NB4 (cell line): ENCODE measurements at places on chromosomes 7 and 10.

DNA sequence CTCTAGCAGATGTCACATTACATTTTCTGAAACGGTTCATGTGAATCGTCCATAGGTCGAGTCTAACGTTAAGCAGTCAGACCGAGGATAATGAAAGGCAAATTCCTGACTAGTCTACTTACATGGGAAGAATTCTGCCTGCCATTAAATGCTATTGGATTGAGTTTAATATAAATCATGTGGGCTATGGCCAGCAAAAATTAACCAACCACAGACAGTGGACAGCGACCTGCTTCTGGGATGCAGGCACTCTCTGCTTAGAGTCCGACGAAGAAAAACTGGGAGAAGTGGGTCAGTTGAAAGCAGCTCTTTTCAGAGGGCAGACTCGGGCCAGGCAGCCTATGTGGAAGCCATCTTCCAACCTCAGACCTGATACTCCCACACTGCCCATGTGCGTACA, 16.6 kb downstream of the PIP4K2A start:
- no peak for DNase-seq

DNA sequence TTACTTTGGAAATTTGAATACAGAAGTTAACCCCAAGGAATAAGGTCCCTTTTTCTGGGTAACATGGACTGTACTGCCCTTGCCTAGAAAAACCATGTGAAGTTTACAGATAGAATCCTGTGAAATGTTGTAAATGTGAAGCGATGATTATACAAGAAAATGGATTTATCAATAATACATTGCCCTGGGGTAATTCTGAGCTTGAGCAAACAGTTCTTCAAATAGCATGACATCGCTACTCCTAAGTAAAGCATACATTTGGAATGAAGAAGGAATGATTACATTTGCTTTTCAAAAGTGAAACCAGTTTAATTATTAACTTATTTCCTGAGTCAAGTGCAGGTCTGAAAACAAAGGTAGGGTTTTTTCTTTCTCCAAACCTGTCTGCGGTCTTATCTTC, 43.3 kb upstream of the FZD8 start:
- DNase-seq, result no peak

- DNase-seq, result no peak
Measured at GRCh38 chr10:104076743-104077160, 8.9 kb downstream of the COL17A1 start.

- DNase-seq, result no peak
Measured at GRCh38 chr10:63585041-63585440, 63.8 kb downstream of the REEP3 start.

GRCh38 chr10:83276971-83277370, 862.3 kb upstream of the GHITM start:
- no peak for DNase-seq

DNA sequence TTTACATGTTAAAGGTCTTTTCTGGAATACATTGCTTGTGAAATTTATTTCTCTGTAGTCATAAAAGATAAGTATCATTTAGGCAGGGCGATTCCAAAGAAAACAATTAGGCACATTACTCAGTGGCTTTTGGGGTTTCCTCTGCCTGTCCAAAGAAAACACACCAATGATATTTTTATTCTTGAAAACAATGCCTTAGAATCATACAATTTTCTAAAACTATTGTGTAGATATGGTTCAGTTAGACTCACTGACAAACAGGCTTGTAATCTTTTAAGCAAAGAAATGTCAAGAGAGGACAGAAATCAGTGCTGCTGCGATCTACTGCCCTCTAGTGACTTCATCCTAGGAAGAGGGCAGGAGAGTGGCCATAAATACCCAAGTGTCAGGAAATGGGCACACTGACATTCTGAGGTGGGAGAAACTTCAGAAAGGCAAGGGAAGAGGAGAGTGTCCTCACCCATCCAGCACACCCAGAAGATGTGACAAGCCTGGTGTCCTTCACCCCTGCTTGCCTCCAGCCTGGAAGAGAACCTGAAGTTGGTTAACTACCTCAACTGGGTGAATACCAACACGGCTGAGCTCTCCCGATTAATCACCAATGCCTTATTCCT, 120.5 kb downstream of the GALNT11 start:
- DNase-seq, result peak; percentile 58

GRCh38 chr7:7972128-7972527, 3.5 kb downstream of the GLCCI1 start:
- peak; percentile 20 for DNase-seq

GRCh38 chr10:95221124-95221523, 27.1 kb downstream of the ACSM6 start:
- DNase-seq, result no peak

DNA sequence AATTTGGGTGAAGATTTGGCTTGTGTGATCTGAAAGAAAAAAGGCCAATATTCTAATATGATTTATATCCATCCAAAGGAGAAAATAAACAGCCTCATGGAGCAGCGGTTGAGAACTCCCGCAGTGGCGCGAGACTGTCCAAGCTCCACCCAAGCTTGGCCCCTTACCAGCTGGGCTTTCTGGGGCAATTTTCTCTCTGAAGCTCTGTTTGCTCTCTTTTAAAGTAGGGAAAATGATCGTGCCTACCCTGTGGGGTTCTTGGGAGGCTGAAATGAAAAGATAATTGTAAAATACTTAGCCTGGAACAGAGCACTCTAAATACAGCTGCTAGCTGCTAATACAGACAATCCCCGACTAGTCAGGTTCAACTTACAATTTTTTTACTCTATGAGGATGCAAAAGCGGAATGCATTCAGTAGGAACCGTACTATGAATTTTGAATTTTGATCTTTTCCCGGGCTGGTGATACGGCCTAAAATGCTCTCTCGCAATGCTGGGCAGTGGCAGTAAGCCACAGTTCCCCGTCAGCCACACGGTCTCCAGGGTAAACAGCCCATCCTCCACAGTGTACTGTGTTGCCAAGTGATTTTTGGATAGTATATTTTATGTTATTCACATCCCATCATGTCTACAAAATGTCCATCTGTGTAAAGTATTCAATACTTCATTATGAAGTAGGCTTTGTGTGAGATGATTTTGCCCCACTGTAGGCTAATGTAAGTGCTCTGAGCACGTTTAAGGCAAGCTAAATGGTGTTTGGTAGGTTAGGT, 137.7 kb downstream of the CHN2 start:
- no peak for DNase-seq

DNA sequence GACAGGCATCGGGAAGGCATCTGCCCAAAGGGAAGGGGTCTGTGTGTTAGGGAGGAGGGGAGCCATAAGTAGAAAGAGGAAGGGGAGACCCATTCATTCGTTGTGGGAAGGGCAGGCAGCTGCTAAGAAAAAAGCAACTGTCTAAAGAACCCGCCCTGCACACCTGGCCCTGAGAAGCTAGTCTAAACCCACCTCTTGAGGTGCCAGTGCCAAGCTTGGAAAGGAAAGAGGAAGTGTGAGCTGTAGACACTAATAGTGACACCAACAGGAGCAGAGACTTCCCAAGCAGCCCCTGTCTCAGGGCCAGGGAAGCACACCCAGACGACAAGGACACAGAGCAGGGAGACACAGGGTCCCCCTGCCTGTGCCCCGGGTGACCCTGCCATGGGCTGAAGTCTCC, 40.8 kb upstream of the PRSS58 start:
- DNase-seq, result peak; percentile 18

GRCh38 chr7:48242846-48243245, 71.6 kb downstream of the ABCA13 start:
- no peak for DNase-seq

DNA sequence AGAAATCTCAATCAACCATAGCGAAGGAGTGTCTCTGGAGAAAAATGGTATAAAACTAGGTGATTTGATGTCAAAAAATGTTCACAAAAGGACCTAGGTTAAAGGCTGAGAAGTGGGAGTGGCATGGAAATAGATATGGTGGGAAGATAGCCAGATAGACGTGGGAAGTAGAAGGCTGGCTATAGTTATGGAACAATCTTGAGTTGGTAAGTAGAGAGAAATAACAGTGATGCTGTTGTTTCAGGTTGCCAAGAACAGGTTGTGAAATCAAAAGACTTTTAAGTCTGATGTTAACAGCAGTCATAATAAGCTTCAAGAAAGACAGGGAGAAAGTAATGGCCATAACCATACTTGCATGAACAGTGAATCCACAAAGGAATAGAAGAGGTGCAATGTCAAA, 106.1 kb upstream of the RSU1 start:
- DNase-seq, result no peak

DNA sequence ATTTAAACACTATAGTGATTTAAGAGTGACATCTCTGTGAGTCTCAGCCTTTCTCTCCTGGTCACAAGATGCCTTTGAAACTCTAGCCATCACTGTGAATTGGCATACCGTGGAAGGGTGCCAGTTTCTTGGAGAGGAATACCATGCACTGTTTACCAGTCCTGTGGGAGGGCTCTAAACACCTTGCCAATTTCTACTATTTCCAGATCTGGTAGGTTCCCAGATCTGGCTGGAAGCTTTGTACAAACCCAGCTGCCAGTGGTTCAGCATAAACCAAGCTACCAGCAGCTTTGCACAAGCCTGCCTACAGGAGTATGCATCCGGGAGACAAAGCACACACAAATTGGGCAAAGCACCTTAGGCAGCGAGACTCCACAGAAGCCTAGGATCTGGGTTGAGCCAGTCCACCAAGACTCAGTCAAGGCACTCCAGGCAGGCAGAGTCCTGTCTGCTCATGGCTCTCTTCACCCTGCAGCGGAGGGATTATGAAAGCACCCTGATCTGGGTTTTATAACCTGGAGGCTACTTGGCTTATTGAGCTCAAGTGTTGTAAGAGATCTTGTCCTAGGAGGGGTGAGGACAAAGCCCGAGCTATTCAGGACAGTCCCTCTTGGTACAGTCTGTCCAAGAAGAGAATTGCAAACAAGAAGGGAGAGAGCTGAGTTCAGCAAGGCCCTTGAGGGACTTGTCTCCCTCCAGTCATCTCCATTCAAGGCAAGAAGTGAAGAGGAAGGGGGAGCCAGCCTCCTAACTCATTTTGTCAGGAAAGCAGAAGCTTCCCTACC, 23.6 kb downstream of the MCM10 start:
- DNase-seq, result no peak

GRCh38 chr10:95504246-95504691, 56.9 kb downstream of the SORBS1 start:
- no peak for DNase-seq

DNA sequence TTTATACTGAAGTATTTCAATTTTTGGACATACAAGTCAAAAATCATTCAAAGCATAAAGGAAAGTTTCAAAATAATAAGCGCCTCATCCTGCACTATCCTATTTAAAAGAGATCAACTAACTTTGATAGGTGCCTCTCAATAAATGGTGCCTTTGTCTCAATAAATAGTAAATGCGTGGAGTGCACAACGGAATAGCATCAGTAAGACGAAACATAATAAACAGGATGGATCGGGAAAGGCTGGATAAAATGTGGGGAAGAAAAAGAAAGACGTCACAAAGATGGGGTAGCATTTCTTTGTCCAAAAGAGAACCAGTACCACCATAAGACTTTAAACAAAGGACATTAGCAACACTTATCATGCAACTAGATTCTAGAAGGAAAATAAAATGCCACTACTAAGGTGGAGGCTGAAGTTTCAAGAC, 571 bp upstream of the PRKAR2B start:
- DNase-seq, result no peak

DNA sequence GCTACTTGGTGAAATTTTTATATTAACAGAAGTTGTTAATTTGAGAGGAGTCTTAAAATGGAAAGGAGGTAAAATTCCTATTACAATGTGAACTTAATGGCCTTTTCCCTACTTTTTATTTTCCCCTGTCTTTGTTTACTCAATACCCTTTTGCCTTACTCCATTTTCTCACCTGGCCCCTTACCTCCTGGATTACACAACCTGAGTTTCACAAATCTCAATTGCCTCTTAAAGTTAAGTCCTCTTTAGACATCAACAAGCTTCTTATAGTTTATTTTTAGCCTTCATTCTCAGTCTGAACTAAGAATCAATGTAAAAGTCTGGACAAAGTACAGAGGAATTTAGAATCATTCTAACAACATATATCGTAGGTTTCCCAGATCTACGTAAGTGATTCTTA, 247.0 kb downstream of the PCDH15 start:
- DNase-seq, result no peak

- no peak for DNase-seq
Measured at GRCh38 chr7:31851119-31851518, 164.1 kb downstream of the PPP1R17 start.

GRCh38 chr10:122113161-122113944, 124.4 kb downstream of the TACC2 start:
- DNase-seq, result peak; percentile 62

DNA sequence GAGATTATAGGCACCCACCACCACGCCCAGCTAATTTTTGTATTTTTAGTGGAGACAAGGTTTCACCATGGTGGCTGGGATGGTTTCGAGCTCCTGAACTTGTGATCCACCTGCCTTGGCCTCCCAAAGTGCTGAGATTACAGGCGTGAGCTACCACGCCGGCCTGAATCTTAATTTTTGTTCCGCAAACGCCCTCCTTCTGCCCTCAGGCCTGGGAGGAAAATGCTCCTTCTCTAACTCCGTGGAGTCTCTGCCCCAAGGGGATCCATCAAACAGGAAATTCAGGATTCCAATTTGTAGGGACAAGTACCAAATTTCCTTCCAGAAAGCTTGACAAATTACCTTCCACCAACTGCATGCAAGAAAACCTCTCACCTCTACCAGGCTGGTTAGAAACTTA, 43.2 kb downstream of the RBAK start:
- no peak for DNase-seq

GRCh38 chr10:12531305-12532220, 182.2 kb downstream of the CAMK1D start:
- no peak for DNase-seq

- DNase-seq, result no peak
Measured at GRCh38 chr7:104927055-104927454, 87.0 kb upstream of the KMT2E start.

GRCh38 chr10:30705625-30706149, 76.1 kb upstream of the LYZL2 start:
- peak; percentile 11 for DNase-seq

DNA sequence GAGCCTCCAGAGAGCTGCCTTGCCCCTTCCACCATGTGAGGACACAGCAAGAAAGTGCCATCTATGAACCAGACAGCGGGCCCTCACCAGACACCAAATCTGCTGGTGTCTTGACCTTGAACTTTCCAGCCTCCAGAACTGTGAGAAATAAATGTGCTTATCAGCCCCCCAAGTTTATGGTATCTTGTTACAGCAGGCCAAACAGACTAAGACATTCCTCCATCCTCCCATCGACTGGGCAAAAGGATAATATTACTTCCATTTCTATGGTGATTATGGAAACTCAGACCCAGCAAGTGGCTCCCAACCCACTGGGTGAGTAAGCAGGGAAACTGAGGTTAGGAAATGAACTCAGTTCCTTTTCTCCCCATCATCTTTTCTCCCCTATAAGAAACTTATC, 288.4 kb downstream of the KCNMA1 start:
- no peak for DNase-seq

DNA sequence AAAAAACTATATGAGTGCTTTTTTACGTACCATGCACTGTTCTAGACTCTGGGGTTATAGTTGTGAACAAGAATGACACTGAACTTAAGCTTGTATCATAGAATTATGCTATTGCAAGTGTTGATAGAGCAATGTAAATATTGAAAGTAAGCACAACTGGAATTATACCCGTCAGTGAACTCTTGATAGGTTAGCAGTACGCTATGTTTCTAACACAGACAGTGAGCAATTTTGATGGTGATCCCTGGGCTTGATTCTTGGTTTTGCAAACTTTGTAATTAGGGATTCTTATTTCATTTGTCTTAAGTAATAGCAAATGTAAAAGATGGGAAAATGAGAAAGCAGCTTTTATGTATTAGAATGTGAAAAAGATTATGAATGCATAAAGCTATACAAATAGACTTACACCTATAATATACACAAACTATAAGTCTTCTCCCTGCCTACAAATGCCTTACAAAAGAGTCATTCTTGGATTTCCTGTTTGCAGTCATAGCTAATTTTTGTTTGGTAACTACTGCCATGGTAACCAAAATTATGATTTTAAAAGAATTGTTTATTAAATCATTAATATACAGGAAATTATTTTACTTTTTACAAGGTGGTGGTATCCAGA, 6.7 kb downstream of the TES start:
- DNase-seq, result no peak
